ENCODE measurements at places on chromosomes 7 and 10. TPM values are rescaled to one million over a fixed set of nuclear protein-coding genes. Genes with fewer than 3 reads are reported as not detected.

DNA sequence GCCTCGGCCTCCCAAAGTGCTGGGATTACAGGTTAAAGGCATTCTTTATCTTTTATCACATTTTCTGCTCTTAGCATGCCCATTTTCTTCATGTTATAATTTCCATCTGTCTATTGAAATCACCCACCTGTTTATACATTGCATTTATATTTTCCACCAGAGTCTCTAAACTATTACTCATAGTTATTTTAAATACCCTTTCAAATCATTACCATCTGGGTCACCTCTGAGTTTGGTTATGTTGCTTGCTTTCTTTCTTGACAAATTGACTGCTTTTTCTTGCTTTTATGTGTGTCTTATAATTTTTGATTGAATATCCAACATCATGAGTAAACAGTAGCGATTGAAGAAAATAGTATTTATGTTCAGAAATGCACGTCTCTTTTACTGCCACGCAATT, 71.4 kb downstream of the TMEM270 start:
- DNase-seq, result no peak

DNA sequence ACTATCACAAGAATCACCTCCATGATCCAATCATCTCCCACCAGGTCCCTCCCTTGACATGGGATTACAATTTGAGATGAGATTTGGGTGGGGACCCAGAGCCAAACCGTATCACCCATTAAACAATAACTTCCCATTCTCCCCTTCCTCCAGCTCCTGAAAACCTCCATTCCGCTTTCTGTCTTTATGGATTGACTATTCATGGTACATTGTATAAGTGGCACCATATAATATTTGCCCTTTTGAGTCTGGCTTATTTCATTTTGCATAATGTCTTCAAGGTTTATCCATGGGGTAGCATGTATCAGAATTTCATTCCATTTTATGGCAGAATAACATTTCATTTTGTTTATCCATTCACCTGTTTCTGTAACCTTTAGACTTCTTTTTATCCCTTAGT, 39.2 kb upstream of the GARS1 start:
- DNase-seq, result no peak

- DNase-seq, result no peak
Measured at GRCh38 chr10:86775056-86775869, 18.8 kb downstream of the BMPR1A start.

DNA sequence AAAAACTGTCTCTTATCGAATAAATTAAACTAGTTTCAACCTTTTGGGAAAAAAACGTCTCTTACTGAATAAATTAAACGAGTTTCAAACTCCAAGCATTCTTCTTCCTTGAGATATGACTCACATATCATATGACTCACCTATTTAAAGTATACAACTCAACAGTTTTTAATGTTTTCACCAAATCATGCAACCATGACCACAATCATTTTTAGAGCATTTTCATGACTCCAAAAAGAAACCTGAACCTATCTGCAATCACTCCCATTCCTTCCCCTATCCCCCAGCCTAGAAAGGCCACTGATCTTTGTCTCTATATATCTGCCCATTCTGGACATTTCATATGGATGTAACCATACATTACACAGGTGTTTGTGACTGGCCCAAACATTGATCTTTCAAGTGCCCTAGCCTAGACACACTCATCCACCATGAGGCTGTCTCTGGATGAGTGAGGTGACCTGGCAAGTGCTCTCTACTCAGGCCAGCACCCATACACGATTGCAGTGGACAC, 115.3 kb downstream of the PIP4K2A start:
- no peak for DNase-seq

GRCh38 chr7:31073326-31074119, 21.4 kb downstream of the ADCYAP1R1 start:
- no peak for DNase-seq

The SLC26A4 gene
- total RNA-seq, result 8.3 TPM

All from activated CD8-positive, alpha-beta memory T cell treated with anti-CD3 and anti-CD28 coated beads, Interleukin-2, amount 10 ng/mL, durations not matched to agents 7 days and 5 days (primary cell).